Jurkat, Clone E6-1 (cell line): ENCODE measurements at places on chromosomes 5 and 9.
A peak's percentile ranks its signal among the peaks of the same experiment; 100 is the strongest.

- DNase-seq: no peak
Measured at GRCh38 chr9:130713286-130713960, 19.8 kb downstream of the EXOSC2 start.

DNA sequence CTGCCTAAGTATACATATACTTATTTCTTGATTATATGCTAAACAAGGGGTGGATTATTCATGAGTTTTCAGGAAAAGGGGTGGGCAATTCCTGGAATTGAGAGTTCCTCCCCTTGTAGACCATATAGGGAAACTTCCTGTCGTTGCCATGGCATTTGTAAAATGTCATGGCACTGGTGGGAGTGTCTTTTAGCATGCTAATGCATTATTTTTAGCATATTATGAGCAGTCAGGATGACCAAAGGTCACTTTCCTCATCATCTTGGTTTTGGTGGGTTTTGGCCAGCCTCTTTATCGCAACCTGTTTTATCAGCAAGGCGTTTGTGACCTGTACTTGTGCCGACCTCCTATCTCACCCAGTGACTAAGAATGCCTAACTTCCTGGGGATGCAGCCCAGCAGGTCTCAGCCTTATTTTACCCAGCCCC, 80.9 kb downstream of the ALDH7A1 start:
- no peak for DNase-seq

- no peak for DNase-seq
Measured at GRCh38 chr9:126347911-126348760, 21.5 kb downstream of the MVB12B start.

GRCh38 chr9:131279196-131279862, 3.0 kb upstream of the FAM78A start:
- DNase-seq: no peak

DNA sequence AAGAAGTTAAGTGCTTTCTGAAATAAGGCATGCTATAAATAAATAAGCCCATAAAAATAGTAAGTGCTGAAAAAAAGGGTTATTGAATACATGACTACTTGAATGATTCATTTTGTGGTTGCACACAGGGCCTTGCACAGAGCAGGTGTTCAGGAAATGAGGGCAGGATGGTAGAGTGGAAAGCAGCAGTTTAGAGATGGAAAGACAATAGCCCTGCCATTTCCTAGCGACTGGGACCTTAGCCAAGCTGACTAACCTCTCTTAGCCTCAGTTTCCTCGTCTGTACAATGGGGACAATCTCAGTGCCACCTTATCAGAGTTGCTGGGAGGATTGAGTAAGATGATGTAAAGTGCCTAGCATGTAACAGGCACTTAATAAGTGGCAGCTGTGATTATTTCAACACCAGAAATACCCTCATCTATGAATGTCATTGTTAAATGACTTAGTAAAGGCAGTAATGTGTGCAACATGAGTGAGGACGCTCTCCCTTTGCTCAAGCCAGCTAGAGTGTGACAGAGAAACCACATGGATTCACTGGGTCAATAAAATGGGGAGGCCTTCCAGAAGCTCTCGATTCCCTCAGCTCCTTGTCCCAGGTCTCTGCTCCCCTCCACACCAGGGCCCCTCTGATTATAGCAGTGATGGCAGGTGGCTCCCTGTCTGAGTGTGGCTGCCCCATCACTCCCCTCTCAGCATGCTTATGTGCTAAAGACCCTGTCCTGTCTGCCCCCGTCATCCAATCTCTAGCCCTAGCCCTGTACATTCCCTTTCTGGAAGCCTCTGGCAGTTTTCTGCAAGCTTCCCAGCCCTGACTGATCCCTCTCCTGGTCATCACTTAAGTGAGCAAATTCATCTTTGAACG, 16.0 kb upstream of the PHF19 start:
- DNase-seq: peak; percentile 98

DNA sequence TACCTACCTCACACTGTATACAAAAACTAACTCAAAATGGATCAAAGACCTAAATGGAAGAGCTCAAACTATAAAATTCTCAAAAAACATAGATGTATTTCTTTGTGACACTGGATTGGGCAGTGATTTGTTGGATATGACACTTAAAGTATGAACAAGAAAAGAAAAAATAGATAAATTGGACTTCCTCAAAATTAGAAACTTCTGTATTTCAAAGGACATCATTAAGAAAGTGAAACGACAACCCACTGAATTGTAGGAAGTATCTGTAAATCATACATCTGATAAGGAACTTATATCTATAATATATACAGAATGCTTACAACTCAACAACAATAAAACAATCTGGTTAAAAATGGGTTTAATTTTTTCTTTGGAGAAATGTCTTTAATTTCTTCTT, 96.7 kb downstream of the NRG2 start:
- DNase-seq: no peak

GRCh38 chr5:40502736-40503135, 177.0 kb upstream of the PTGER4 start:
- no peak for DNase-seq

GRCh38 chr5:31900296-31900865, 261.4 kb downstream of the PDZD2 start:
- no peak for DNase-seq

GRCh38 chr5:150633429-150633828, 7.0 kb upstream of the SYNPO start:
- DNase-seq: no peak

GRCh38 chr5:146791471-146791870, 87.1 kb downstream of the PPP2R2B start:
- DNase-seq: no peak
